Body of pancreas (tissue), 4 donors: ENCODE measurements at places on chromosomes 1 and 21. TPM values are rescaled to one million over a fixed set of nuclear protein-coding genes. Genes with fewer than 3 reads are reported as not detected.

GRCh38 chr1:43779805-43780403 lies 72.6 kb downstream of the ST3GAL3 start:
- no peaks in the 10 kb centered on the region for H3K27me3 ChIP-seq
- no peaks in the 10 kb centered on the region for H3K36me3 ChIP-seq
- H3K4me1 ChIP-seq, result no peaks in the 10 kb centered on the region

GRCh38 chr1:158691907-158692306 lies 5.4 kb upstream of the SPTA1 start:
- no peaks in the 10 kb centered on the region for H3K4me1 ChIP-seq
- H3K36me3 ChIP-seq, result no peaks in the 10 kb centered on the region
- DNase-seq, result no peak
- H3K27me3 ChIP-seq, result no peaks in the 10 kb centered on the region
- no peak overlapping the region for H3K4me3 ChIP-seq

DNA sequence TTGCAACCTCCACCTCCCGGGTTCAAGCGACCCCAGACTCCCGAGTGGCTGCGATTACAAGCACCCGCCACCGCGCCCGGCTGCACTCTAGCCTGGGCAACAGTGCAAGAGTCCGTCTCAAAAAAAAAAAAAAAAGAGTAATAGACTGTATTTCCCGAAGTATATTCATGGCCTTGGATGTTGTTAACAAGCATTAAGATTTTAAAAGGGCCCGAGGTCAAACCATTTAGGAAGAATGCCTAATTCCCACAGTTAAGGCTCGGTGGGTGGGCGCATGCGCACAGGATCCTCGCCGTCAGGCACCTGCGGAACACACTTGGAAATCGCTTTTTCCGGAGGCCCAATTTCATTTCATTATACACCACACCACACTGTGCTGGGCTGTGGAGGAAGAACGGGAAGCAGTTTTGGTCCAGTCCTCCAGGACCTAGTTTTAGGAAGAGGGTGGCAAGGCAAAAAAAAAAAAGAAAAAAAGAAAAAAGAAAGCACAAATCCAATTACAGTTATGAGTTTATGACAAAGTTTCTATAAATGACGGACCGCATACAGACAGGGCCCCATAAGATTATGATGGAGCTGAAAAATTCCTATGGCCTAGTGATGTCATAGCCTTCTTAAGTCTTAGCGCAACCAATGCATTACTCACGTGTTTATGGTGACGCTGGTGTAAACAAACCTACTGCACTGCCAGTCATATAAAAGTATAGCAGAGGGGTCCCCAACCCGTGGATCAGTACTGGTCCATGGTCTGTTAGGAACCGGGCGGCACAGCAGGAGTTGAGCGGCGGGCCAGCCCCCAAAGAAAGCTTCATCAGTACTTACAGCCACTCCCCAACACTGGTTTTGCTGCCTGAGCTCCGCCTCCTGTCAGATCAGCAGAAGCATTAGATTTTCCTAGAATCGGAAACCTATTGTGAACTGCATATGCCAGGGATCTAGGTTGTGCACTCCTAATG lies 38.2 kb downstream of the H3-3A start:
- peaks cover 10% of the 10 kb centered on the region for H3K4me1 ChIP-seq
- H3K4me3 ChIP-seq, result peak overlapping the region; percentile 32
- H3K36me3 ChIP-seq, result no peaks in the 10 kb centered on the region
- peak overlapping the region; percentile 39 for H3K27ac ChIP-seq

DNA sequence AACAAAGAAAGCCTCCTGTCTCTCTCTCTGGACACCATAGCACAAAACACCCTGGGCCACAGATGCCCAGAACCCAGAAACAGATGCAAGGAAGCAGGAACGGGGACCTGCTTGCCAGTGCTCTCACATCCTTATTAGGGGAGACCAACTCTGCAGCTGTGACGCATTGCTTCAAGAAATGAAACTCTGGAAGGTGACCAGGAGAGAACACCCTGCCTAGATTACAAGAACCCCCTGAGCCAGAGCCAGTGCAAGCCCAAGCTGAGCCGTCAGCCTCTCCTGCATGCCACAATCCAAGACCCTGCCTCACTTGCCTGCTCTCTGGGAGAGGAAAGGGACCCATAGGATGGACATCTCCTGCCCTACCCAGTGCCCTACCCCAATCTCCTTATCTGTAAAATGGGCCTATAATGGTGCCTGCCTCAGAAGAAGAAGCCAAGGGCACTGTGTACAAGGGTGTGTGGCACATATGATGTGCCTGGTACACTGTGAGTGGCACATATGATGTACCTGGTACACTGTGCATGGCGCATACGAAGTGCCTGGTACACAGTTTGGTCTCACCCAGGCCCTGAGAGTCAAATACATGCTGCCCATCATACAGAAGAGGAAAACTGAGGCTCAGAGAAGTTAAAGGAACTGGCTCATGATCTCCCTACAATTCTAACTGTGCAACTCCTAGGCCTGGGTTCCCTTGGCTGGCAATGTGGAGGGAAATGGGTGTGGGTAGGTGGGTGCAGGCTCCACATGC lies 16.8 kb upstream of the FAM131C start:
- no peaks in the 10 kb centered on the region for H3K27me3 ChIP-seq
- H3K4me3 ChIP-seq, result no peak overlapping the region
- DNase-seq, result no peak
- peaks cover 46% of the 10 kb centered on the region for H3K4me1 ChIP-seq

GRCh38 chr21:45818904-45819285 lies 162.7 kb upstream of the COL6A1 start:
- no peak for DNase-seq
- H3K36me3 ChIP-seq, result no peaks in the 10 kb centered on the region
- no peak overlapping the region for H3K4me3 ChIP-seq
- no peaks in the 10 kb centered on the region for H3K27me3 ChIP-seq

- H3K4me3 ChIP-seq, result no peak overlapping the region
- H3K27ac ChIP-seq, result no peak overlapping the region
- H3K27me3 ChIP-seq, result no peaks in the 10 kb centered on the region
- peaks cover 33% of the 10 kb centered on the region for H3K4me1 ChIP-seq
- no peaks in the 10 kb centered on the region for H3K36me3 ChIP-seq
Measured at GRCh38 chr1:43557744-43558245, 27.1 kb downstream of the PTPRF start.

DNA sequence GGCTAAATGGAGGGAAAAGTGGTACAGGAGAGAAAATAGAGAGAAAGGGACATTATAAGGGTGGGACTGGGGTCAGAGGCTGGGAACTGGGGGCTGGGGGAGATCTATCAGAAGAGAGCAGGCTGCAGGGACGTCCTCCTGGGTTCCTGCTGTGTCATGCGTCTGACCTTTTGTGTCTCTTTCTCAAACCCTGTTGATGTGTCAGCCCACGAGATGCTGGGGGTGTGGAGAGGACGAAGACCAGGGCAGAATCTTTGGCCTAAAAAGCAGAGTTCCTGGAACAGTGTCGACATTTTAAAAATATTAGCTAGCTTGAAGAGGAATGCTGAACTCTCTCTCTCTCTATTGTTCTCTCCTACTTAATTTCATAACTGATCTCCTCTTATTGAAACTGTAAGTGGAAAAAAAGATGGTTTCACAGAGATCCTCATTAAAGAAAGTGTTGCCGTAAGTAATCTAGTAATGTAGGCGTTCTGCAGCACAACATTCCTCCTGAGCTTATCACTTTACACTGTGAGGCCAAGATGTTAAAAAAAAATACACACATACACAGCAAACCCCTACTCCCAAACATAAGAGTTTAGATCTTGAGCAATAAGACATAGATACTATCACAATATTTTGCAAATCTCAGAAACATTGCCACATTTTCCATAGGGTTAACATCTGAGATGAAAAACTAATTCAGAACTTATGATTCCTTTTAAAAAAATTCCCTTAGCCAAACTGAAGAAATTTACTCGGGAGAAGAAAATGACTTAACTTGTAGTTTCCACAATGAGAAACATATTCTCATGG lies 52.6 kb downstream of the RUNX1 start:
- no peak overlapping the region for H3K4me3 ChIP-seq
- no peak overlapping the region for H3K27ac ChIP-seq
- DNase-seq, result peak; percentile 54

- H3K4me1 ChIP-seq, result no peaks in the 10 kb centered on the region
- no peak overlapping the region for H3K4me3 ChIP-seq
- no peak overlapping the region for H3K27ac ChIP-seq
- DNase-seq, result no peak
- no peaks in the 10 kb centered on the region for H3K36me3 ChIP-seq
Measured at GRCh38 chr1:215201283-215201682, 118.7 kb downstream of the KCNK2 start.

GRCh38 chr1:192395211-192395610 lies 78.4 kb downstream of the RGS21 start:
- no peak for DNase-seq
- H3K27me3 ChIP-seq, result no peaks in the 10 kb centered on the region

DNA sequence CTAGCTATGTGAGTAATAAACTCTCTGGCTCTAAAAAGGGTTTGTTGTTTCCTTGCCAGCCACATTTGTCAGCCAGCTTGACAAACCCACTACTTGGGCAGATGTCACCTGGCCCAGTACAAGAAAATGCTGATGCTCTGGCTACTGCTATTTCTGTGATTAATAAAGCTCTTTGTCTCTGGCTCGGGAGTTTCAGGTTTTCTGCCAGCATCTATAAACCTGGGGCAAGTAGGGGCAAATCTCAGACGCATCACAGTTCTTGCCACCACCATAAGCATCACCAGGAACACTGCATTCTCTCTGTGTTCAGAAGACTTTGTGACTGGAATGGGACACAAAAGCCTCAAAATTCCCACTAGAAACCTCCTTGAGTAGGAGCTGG lies 2.5 kb downstream of the ITLN2 start:
- no peaks in the 10 kb centered on the region for H3K36me3 ChIP-seq
- H3K4me3 ChIP-seq, result no peak overlapping the region
- H3K27ac ChIP-seq, result no peak overlapping the region
- H3K27me3 ChIP-seq, result no peaks in the 10 kb centered on the region

- H3K27me3 ChIP-seq, result no peaks in the 10 kb centered on the region
- no peak for DNase-seq
- no peak overlapping the region for H3K4me3 ChIP-seq
- peaks cover 15% of the 10 kb centered on the region for H3K4me1 ChIP-seq
Measured at GRCh38 chr1:180527101-180527669, 24.8 kb upstream of the ACBD6 start.

DNA sequence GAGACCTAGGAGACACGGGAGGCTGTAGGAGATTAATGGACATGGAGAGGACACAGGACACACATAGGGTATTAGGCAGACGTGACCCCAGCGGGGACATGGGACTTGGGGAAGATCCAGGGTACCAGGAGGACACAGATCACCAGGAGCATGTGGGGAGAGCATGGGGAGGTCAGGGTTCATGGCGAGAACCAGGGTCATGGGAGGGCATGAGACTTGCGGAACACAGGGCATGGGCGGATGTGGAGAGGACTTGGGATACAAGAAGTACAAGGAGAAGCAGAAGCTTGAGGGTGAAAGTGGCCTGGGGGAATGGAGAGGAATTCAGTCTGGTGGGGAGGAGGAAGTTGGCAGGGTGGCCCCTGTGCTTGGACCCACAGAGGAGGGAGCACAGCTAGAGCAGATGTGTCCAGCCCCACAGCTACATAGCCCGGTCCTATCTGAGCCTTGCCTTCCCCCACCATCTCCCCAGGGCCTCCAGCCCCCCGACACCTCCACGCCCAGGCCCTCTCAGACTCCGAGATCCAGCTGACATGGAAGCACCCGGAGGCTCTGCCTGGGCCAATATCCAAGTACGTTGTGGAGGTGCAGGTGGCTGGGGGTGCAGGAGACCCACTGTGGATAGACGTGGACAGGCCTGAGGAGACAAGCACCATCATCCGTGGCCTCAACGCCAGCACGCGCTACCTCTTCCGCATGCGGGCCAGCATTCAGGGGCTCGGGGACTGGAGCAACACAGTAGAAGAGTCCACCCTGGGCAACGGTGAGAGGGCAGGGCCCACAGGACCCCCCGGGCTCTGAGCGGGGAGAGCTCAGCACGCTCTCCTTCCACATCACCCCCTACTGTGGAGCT lies 12.1 kb downstream of the TIE1 start:
- H3K4me3 ChIP-seq, result no peak overlapping the region
- H3K36me3 ChIP-seq, result no peaks in the 10 kb centered on the region
- no peaks in the 10 kb centered on the region for H3K4me1 ChIP-seq
- H3K27me3 ChIP-seq, result no peaks in the 10 kb centered on the region

- H3K27me3 ChIP-seq, result no peaks in the 10 kb centered on the region
- no peak overlapping the region for H3K4me3 ChIP-seq
- H3K4me1 ChIP-seq, result no peaks in the 10 kb centered on the region
- no peaks in the 10 kb centered on the region for H3K36me3 ChIP-seq
- DNase-seq, result no peak
Measured at GRCh38 chr1:68777851-68778250, 281.0 kb upstream of the DEPDC1 start.

- H3K4me3 ChIP-seq, result no peak overlapping the region
- no peak for DNase-seq
- no peak overlapping the region for H3K27ac ChIP-seq
- no peaks in the 10 kb centered on the region for H3K36me3 ChIP-seq
- no peaks in the 10 kb centered on the region for H3K4me1 ChIP-seq
Measured at GRCh38 chr1:18727956-18728355, 97.3 kb downstream of the PAX7 start.

GRCh38 chr21:32710069-32710784 lies 17.6 kb downstream of the SYNJ1 start:
- H3K36me3 ChIP-seq, result no peaks in the 10 kb centered on the region
- H3K27ac ChIP-seq, result no peak overlapping the region
- no peaks in the 10 kb centered on the region for H3K27me3 ChIP-seq
- H3K4me3 ChIP-seq, result no peak overlapping the region

DNA sequence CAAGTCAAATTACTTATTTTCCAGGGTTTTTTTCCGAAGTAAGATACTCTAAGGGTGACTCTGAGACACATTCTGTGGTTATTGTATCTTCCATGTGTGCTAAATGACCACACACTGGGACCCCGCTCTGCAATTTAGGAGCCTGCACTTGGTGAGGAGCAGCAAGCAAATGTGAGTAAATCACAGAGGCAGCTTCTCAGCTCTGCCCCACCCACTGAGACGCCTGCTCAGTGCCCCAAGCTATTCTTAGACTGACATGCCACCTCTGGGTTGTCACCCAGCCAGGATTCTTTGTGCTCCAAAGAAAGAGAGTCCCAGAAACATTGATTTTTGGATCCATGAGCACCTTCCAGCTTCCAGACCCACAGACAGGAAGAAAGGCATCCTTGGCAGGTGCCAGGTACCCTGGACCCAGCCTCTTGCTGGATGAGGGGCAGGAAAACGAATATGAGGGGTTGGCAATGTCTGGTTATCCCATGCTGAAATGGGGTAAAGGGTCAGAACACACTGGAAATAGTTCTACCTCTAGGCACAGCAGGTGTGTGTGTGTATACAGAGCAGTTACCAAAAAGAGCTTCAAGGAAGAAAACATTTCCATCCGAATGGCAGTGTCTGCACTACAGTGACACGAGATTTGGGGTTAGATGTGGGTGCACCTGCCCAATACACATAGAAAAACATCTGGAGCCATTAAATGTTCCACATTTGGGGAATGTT lies 41.2 kb downstream of the TNR start:
- H3K27ac ChIP-seq, result no peak overlapping the region
- no peaks in the 10 kb centered on the region for H3K4me1 ChIP-seq
- no peak overlapping the region for H3K4me3 ChIP-seq
- H3K27me3 ChIP-seq, result no peaks in the 10 kb centered on the region
- no peak for DNase-seq

The PALMD gene
- total RNA-seq, result 13.5 TPM

The TSPEAR gene
- total RNA-seq, result 0.52 TPM

The CCDC181 gene
- total RNA-seq, result 8.2 TPM

The GRHL3 gene
- not detected for total RNA-seq

The HDGF gene
- 92.4 TPM for total RNA-seq

The SPRR2G gene
- total RNA-seq, result not detected

The SKI gene
- total RNA-seq, result 15.8 TPM

The ESPN gene
- total RNA-seq, result 4.0 TPM

The ATXN7L2 gene
- 5.9 TPM for total RNA-seq

The MTARC1 gene
- 5.2 TPM for total RNA-seq

The NR1I3 gene
- total RNA-seq, result not detected

The LCE1B gene
- not detected for total RNA-seq

The ESRRG gene
- total RNA-seq, result 18.7 TPM

The SNX7 gene
- 16.1 TPM for total RNA-seq
